Naive B cell (primary cell): ENCODE measurements at places on chromosomes 16 and 17.

GRCh38 chr16:12314653-12315185 lies 338.2 kb downstream of the SNX29 start:
- peaks cover 58% of the 10 kb centered on the region for H3K4me1 ChIP-seq
- peak overlapping the region; percentile 95 for H3K27ac ChIP-seq
- H3K36me3 ChIP-seq, result peaks cover 5% of the 10 kb centered on the region
- H3K27me3 ChIP-seq, result no peaks in the 10 kb centered on the region

DNA sequence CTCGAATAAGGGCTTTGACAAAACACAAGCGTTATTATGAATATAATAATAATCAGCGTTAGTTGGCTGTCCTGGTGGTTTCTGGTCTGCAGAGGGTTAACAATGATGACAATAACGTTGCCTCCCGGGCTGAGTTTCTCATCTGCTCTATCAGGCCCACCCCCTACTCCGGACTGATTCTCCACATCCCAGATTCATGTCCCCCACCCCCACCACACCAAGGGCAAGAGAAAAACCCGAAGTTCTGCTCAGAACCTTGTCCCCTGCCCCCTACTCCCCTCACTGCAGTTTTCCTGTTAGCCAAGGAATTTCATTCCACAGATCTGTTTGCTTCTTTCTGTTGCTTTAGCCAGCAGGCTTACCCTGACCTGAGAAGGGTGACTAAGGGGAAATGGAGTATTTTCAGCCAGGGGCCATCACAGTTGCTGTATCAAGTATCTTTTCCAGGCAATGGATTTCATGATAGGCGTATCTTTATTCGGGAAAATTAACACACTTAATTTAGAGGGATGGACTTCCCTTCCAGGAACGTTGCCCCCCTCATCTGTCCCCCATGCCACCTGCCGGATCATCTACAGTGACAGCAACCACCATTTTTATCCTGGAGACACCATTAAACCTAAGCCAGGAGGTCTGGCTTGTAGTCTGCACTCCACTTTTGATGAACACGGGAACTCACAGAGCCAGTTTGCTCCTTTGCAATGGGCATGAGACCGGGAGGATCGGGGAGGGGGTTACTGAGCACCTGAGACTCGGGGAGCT lies 23.7 kb downstream of the ALOX15 start:
- H3K4me1 ChIP-seq, result no peaks in the 10 kb centered on the region
- H3K36me3 ChIP-seq, result no peaks in the 10 kb centered on the region
- no peak overlapping the region for H3K4me3 ChIP-seq
- DNase-seq, result no peak
- no peak overlapping the region for H3K27ac ChIP-seq

DNA sequence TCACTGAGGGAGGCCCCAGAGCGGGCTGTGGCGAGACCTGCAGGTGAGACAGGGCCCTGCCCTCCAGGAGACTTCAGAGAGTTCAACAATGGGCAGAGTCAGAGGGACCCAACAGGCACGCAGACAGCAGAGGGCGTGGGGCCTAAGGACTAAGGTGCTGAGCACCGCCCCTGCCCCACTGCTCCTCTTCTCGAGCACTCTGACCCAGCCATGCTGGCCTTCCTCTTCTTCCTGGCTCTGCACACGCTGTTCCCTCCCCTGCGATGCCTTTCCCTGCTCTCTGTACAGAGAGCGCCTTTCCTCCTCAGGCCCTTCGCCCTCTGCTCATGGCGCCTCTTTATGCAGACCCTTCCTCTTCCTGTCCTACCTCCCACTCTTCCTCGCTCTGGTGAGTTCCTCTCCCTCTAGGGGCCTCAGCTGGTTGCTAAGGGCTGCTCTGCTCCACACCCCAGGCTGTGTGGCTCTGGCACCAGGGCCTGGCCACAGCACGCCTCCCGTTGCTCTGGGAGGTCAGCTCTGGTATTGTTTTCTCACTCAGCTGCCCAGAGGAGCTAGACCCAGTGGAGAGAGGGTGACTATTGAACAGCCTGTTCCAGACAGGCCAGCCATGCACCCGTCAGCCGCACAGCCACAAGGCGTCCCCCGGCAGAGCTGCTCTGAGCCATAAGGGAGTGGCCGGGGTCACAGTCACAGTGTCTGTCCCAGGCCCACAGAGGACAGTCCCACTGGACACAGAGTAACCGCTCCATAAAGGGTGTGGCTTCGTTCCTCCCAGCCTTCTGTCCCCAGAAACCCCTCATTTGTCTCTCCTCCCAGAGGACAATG lies 13.6 kb upstream of the RASD1 start:
- DNase-seq, result no peak
- H3K36me3 ChIP-seq, result no peaks in the 10 kb centered on the region
- H3K4me1 ChIP-seq, result peaks cover 10% of the 10 kb centered on the region
- no peak overlapping the region for H3K27ac ChIP-seq
- H3K27me3 ChIP-seq, result no peaks in the 10 kb centered on the region

DNA sequence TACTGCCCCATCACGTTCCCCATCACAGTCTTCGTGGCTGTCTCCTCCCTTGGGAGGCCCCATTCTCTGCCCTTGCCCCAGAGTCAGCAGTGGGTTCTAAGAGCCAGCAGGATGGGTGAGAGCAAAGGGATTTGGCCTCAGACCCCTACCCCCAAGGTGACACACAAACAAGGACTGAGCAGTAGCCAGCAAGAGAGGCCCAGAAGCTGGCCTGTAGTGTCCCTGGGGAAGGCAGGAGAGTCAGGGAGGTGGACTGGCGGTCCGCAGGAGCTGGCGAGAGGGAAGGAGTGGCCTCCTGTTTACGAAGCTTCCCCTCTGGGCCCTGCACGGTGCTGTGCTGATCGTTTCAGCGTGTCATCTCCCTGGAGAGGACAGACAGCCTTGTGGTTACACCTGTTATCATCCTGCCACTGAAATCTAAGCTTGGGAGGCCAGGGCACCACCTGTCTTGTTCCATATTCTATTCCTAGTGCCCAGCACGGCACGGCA lies 8.4 kb downstream of the WDR81 start:
- H3K27ac ChIP-seq, result peak overlapping the region; percentile 79
- peaks cover 29% of the 10 kb centered on the region for H3K4me1 ChIP-seq
- no peak for DNase-seq
- H3K27me3 ChIP-seq, result no peaks in the 10 kb centered on the region
- peaks cover 4% of the 10 kb centered on the region for H3K36me3 ChIP-seq
- H3K4me3 ChIP-seq, result peak overlapping the region; percentile 79

DNA sequence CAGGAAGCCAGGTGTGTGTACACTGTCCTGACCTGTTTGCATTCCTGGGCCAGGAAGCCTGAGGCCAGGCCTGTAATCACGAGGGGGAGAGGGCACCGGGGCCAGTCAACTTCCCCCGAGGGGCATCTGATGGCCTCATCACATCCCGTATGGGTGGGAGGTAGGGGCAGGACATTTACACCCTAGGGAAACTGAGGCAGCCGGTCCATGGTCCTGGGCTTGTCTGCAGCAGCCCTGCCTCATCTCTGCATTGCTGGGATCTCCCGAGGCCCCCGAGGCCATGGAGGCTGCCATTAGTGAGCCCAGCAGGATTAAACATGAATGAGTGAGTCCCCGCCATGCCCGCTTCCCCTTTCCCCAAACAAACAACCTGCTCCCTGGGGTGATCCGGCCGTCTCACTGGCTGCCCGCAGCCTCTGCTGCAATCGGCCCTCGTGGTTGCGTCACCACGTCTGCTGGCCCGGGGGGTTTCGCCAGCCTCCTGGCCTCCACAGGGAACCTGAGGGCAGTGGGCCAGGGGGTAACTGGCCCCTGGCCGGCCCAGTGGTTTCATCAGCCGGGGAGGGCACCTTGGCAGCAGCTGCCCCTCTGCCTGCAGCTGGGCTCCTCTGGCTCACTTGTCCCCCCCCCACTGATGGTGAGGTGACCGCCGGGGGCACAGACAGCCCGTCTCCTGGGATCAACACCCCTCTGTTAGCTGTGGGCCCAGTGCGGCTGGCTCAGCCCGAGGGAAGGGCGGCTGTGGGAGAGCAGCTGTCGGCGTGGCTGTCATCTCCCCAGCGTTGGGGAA lies 88.3 kb upstream of the GSE1 start:
- no peaks in the 10 kb centered on the region for H3K36me3 ChIP-seq
- peak; percentile 13 for DNase-seq
- no peak overlapping the region for H3K4me3 ChIP-seq

- H3K27me3 ChIP-seq, result no peaks in the 10 kb centered on the region
- no peak overlapping the region for H3K4me3 ChIP-seq
- no peak for DNase-seq
- H3K36me3 ChIP-seq, result no peaks in the 10 kb centered on the region
- peaks cover 71% of the 10 kb centered on the region for H3K4me1 ChIP-seq
Measured at GRCh38 chr17:27477050-27477888, 21.0 kb downstream of the KSR1 start.
